Kidney glomerular epithelial cell (primary cell): ENCODE measurements at places on chromosomes 16 and 17.
A peak's percentile ranks its signal among the peaks of the same experiment; 100 is the strongest.

DNA sequence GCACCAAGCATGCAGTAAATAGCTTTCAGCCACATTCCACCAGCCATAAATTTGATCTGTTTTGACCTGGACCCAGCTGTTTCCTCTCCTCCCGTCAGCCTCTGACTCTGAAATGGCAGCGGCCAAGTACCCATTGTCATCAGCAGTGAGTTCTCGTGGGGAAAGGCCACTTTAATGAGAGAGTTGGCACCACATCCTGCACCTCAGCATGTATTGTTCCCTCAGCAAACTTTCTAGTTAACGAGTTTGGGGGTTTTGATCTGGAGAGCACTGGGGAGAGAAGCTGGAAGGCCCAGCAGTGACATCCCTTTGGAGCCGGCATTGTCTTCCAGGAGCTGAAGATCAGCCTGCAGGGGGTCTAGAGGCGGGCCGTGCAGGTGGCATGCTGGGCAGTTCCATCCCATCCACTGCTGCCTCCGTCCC is 84.9 kb downstream of the RPA1 start:
- DNase-seq = no peak

DNA sequence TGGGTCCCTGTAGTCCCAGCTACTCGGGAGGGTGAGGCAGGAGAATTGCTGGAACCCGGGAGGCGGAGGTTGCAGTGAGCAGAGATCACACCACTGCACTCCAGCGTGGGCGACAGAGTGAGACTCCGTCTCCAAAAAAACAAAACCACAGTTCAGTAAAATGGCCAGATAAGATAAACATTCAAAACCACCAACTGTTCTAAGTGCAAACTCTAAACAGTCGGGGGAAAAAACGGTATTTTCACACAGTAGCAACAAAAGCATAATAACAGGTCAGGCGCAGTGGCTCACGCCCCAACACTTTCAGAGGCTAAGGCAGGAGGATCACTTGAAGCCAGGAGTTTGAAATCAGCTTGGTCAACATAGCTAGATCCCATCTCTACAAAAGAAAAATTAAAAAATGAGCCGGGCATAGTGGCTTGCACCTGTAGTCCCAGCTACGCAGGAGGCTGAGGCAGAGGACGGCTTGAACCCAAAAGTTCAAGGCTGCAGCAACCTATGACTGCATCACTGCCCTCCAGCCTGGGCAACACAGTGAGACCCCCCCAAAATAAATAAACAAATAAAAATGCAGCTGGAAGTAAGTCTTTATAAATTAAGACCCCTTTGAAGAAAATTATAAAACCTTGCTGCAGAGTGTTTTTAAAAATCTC is 10.8 kb upstream of the HASPIN start:
- no peak for DNase-seq

DNA sequence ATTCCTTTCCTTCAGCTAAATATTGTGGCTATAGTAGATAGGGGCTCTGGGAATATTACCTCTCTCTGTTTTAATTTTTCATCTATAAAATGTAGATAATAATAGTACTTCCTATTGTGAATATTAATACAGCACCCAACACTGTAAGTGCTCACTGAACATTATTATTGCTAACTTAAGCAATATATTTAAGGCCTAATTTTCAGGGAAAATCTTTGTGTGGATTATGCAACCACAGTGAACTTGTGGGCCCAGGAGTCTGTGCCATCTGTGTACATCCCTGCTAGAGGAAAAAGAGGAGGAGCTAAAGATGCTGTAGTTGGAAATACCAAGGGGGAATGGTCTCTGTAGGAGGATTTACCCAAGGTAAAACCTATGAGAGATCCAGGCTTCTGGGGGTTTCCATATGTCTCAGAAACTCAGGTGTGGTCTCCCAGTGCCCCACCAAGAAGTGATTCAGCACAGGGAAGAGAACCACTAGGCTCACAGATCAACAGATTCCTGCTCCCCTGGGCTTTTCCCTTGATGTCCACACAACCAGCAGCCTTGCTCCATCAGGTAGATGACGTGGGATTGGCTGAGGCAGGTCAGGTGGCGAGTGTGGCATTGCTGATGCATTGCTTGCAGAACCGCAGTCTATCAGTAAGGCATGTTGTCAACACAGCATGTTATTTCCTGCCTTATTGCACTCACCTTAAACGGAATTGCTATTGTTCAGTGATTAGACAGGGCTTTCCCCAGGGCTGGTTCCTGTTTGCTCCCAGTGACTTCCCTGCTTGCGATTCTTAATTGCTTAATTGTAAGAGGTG is 1.6 kb upstream of the N4BP1 start:
- DNase-seq = no peak

GRCh38 chr16:89167425-89167941 is 4.1 kb upstream of the CDH15 start:
- peak; percentile 24 for DNase-seq
